ENCODE measurements at places on chromosomes 5 and 9. TPM values are rescaled to one million over a fixed set of nuclear protein-coding genes. Genes with fewer than 3 reads are reported as not detected.

DNA sequence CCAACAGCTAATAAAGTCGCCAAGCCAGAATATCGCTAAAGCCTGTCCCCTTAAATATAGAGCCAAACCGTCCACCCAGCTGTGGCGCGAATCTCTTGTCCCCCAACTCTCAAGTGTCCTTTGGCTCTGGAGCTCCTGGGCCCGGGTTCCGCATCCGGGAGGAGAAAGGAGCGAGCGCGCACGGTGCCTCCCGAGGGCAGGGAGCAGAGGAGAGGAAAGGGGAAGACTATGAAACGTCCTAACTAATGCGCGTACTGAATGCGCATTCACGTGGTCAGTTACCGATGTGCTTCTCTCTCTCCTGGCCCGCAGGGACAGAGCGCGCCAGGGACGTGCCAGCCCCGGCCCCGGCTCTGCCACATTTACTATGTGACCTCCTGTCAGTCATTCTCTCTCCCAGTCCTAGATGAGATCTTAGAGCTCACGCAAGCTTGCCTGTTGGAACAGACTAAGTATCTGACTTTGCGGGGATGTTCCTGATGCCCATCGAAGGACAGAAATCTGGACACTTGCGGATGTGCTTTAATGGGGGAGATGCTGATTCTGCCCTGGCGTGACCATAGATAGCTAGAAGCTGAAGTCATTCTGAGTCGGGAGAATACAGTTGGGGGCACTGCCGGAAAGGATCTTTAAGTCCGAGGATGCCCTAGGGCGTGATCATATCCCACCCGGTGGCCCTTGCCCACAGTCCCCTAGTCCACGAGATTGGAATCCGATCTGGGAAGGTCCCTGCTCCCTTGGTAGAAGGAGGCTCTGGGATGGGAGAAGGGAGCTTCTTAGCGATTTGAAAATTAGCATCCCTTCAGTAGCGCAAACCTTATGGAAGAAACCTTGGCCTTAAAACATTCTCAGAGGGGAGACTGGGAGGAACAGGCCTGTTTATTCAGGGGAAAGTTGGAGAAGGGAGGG lies 5.7 kb upstream of the EBF1 start:
- no peak for DNase-seq
- no peaks in the 10 kb centered on the region for H3K36me3 ChIP-seq
- H3K4me1 ChIP-seq, result peaks cover 63% of the 10 kb centered on the region

- H3K36me3 ChIP-seq, result no peaks in the 10 kb centered on the region
- no peaks in the 10 kb centered on the region for H3K4me1 ChIP-seq
- DNase-seq, result no peak
Observed at GRCh38 chr5:114988096-114988495, 181.6 kb downstream of the TRIM36 start.

DNA sequence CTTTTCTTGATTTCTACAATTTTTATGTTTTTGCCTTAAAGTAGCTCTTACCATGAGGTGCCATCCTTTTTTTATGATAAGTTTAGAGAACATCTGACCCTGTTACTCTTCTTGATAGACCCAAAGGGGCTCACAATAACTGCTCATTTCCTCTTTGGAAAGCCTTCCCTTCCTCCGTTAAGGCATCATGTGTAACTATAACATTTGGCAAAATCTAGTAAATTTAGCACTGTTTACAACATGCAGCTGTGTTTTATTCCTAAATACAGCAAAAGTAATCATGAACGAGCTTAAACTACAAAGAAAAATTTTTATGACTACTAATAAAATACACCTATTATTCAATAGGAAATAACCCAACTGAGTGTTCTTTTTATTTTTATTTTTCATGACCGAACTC lies 705.1 kb downstream of the MAT2B start:
- H3K27ac ChIP-seq, result no peak overlapping the region
- no peaks in the 10 kb centered on the region for H3K27me3 ChIP-seq

GRCh38 chr5:5209089-5209488 lies 69.0 kb downstream of the ADAMTS16 start:
- H3K27me3 ChIP-seq, result peaks cover 11% of the 10 kb centered on the region
- H3K4me3 ChIP-seq, result no peak overlapping the region
- DNase-seq, result no peak
- H3K4me1 ChIP-seq, result no peaks in the 10 kb centered on the region
- H3K36me3 ChIP-seq, result no peaks in the 10 kb centered on the region
- no peak overlapping the region for H3K27ac ChIP-seq

- no peaks in the 10 kb centered on the region for H3K27me3 ChIP-seq
- H3K36me3 ChIP-seq, result no peaks in the 10 kb centered on the region
- H3K27ac ChIP-seq, result no peak overlapping the region
- H3K4me3 ChIP-seq, result no peak overlapping the region
Observed at GRCh38 chr9:101923451-101923850, 185.0 kb upstream of the GRIN3A start.

DNA sequence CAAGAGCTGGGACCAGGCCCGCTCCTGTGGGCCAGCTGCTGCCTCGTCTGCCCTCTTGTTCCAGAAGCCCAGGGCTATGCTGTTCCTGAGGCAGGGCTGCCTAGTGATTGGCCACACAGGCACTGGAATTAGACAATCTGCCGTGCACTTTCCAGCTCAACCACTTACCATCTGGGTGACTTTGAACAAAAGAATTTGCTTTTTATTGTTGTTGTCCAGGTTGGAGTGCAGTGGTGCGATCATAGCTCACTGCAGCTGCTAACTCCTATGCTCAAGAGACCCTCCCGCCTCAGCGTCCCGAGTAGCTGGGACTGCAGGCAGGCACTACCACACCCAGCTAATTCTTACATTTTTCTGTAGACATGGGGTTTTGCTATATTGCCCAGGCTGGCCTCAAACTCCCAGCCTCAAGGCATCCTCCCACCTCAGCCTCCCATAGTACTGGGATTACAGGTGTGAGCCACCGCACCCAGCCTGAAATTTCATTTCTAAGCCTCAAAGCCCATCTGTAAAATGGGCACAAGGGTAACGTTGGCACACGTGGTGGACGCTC lies 1.2 kb upstream of the NEK6 start:
- no peaks in the 10 kb centered on the region for H3K36me3 ChIP-seq
- H3K27ac ChIP-seq, result no peak overlapping the region
- no peak overlapping the region for H3K4me3 ChIP-seq

DNA sequence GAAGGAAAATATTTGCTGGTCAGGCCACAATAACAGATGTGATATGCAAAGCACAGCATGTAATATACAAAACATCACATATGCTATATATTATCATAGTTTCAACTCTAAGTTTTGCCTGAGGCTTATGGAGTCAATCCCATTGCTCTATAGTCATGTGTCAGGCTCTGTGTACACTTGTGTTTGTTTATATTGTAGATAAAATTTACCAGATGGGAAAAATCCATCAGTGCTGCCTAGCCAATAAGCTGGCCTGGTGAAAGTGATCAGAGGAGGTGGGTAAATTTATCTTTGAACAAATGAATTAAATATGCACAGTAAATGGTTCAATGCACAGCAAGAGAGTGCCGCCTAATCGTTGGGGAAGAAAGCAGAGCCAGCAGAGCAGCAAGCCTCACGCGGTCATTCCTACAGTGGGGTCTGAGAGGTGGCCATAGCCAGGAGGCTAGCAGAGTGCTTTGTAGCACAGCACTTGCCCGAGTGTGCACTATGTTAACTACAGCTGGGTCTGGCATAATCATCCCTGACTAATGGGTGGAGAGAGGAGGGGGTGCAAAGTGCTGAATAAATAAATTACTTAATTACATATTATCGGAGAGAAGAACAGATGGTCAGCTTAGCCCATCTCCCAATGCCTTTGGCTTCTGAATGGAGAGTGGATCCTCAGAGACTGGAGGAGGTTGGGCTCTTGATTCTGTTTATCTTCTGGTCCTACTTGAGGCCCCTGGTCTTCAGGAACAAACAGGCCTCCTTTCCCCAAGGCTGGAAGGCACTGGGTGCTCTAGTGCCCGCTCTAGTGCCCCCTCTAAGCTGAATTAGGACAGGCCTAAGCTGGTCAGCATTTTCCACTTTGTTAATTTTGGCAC lies 153.5 kb downstream of the MAT2B start:
- no peak overlapping the region for H3K4me3 ChIP-seq
- no peaks in the 10 kb centered on the region for H3K36me3 ChIP-seq
- no peaks in the 10 kb centered on the region for H3K4me1 ChIP-seq
- DNase-seq, result no peak

DNA sequence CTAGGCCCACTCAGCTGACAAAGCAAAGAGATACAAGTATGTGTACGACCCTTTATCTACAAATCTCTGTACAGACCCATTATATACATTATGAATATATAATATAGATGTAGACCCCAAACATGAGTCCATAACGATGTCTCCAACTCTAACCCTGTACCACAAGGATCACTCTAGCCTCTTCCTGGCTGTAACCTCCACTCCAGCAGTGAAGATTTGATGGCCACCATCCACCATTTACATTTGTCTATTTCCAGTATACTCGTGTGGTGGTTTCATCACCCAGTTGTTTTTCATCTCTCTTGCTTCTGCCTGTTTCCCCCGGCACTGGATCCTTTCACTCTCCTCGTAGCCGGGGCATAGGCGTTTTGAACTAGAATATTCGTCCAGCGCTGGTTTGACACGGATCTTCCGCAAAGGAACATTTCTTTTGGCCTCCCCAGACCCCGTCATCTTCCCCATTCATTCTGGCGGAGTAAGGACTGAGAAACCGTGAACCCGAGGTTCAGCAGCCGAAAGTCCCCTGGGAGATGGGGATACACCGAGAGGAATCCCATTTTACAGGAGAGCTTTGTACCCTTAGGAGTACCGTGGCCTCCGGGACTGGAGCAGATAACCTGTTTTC lies 828 bp upstream of the TRIO start:
- H3K27me3 ChIP-seq, result no peaks in the 10 kb centered on the region
- peaks cover 54% of the 10 kb centered on the region for H3K4me1 ChIP-seq
- peak overlapping the region; percentile 96 for H3K27ac ChIP-seq
- peak overlapping the region; percentile 93 for H3K4me3 ChIP-seq
- no peaks in the 10 kb centered on the region for H3K36me3 ChIP-seq

DNA sequence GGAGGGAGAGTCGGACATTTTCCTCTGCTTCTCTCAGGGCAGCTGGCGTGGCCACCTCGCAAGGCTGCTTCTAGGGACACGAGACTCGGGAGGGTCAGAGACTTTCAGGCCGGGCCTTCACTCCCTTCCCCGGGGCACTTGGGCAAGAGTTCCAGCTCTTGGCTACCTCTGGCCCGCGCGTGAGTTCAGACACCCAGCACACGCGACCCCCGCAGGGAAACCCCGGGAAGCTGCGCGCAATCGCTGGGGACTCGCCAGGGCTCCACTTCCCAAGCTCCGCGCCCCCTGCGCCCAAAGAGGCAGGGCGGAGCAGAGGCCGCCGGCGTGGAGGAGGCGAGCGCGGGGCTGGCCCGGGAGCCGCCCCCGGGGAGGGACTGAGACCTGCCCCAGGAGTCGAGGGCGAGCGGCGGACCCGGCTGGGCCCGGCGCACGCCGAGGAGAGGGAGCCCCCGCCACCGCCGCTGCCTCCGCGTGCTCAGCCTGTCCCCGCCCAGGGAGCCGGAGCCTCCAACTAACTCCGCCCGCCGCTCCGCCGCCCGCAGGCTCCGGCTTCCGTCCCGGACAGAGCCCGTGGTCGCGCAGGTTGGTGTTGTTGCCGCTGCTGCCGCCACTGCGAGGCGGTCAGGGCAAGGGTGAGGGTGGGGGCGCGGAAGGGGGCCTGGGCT lies at the start of gene PAM:
Gene PAM (plus strand): TSS at position 539 of the 665 bp plus-strand sequence. CDS start 110,891 bp downstream, outside the sequence.
- DNase-seq, result peak; percentile 85
- H3K27me3 ChIP-seq, result no peaks in the 10 kb centered on the region
- peak within 1 kb of the TSS; percentile 79 for H3K4me3 ChIP-seq
- H3K36me3 ChIP-seq, result no peaks in the 10 kb centered on the region

GRCh38 chr5:50694027-50694590 lies 27.7 kb downstream of the PARP8 start:
- H3K4me3 ChIP-seq, result no peak overlapping the region
- no peak overlapping the region for H3K27ac ChIP-seq
- H3K27me3 ChIP-seq, result no peaks in the 10 kb centered on the region

DNA sequence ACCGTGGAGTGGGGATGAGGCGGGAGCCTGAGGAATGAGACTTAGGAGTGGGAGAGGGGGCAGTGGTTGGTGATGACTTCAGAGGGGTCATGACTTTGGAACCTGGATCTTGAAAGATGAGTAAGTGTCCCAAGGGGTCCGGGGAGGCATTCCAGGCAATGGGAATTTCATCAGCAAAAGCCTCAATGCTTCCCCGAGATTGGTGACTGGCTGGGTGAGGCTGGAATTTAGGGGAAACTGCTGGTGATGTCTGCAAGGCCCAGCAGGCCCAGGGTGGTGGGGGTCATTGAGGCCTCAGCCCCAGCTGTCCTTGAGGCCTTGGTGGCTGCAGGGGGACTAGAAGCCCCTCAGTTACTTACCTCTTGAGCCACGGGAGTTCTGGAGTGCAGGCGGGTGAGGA lies 7.5 kb downstream of the NDST1 start:
- peak overlapping the region; percentile 73 for H3K27ac ChIP-seq
- peaks cover 6% of the 10 kb centered on the region for H3K36me3 ChIP-seq
- no peak overlapping the region for H3K4me3 ChIP-seq
- H3K4me1 ChIP-seq, result peaks cover 99% of the 10 kb centered on the region

- no peak overlapping the region for H3K4me3 ChIP-seq
- no peaks in the 10 kb centered on the region for H3K27me3 ChIP-seq
- peak; percentile 12 for DNase-seq
- no peaks in the 10 kb centered on the region for H3K36me3 ChIP-seq
- H3K4me1 ChIP-seq, result peaks cover 28% of the 10 kb centered on the region
- H3K27ac ChIP-seq, result peak overlapping the region; percentile 12
Observed at GRCh38 chr9:129398961-129399633, 221.0 kb upstream of the IER5L start.

DNA sequence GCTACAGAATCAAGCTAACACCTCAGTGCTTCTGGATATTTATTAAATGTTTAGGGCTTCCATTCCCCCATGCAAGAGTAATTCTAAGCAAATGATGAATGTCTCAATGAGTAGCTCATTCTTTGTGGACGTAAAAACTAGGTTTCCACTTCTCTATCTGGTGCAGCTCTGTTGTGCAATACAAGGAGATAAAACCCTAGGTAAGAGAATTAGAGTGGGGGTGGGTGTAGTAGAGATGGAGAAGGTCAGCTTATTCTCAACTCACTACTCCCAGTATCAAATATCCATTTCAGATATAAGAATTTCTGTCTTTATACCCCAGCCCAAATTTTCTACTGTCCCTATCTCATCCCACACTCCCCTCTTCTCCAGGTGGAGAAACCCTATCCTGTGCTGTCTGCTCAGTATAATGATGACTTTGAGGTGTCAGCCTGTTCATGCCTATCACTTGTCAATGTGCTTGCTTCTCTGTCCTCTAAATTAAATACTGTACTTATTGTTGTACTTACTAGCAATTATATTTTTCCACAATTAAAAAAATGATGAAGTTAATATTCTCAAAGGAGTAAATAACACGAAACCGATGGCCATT lies 4.3 kb upstream of the FYB1 start:
- no peaks in the 10 kb centered on the region for H3K36me3 ChIP-seq
- no peaks in the 10 kb centered on the region for H3K27me3 ChIP-seq
- no peaks in the 10 kb centered on the region for H3K4me1 ChIP-seq
- no peak overlapping the region for H3K27ac ChIP-seq
- no peak for DNase-seq

The NR5A1 gene
- not detected for total RNA-seq

The RHOBTB3 gene
- 79.7 TPM for total RNA-seq

The SNCB gene
- total RNA-seq, result 0.44 TPM

The ZNF300 gene
- 1.1 TPM for total RNA-seq

The TPRN gene
- 18.0 TPM for total RNA-seq

The STPG3 gene
- 0.58 TPM for total RNA-seq

All from left ventricle myocardium inferior (tissue), 1 donor.